ENCODE measurements at places on chromosomes 16 and 17.

DNA sequence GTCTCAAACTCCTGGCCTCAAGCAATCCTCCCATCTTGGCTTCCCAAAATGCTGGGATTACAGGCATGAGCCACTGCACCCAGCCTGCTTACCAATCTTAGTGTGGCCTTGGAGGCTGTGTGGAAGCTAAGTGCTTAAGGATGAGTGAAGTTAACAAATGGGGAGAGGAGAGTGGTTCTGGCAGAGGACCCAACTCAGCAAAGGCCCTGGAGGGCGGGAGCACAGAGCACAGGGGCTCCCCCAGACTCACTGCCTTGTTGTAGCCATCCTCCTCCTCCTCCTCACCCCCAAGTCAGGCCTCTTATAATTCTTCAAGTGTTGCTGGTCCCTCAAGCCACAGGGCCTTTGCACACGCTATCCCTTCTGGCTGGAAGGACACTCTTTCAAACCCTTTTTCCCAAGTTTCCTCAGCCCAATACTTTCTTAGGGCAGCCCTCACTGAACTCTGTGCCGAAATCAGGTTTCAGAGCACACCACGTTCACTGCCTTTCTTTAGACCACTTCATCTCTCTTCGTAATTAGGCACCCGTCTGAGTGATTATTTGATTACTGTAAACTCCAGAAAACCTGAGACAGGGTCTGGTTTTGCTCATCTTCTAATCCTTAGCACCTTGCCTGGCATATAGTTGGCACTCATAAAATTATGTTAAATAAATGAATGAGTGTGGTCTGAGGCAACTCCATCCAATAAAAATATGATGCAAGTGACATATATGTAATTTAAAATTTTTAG lies 23.4 kb downstream of the NGFR start:
- no peak for DNase-seq

DNA sequence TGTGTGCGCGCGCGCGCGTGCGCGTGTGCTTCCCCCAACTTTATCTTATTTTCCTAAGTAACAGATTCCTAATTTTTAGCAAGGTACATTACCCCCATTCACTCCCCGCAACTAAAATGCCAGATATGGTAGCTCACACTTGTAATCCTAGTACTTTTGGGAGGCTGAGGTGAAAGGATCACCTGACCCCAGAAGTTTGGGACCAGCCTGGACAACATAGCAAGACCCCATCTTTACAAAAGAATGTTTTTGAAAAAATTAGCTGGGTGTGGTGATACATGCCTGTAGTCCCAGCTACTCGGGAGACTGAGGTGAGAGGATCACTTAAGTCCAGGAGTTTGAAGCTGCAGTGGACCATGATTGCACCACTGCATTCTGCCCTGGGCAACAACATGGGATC lies 5.1 kb downstream of the BRD7 start:
- DNase-seq, result no peak

GRCh38 chr17:73463821-73464220 lies 152.0 kb upstream of the CDC42EP4 start:
- no peak for DNase-seq

GRCh38 chr16:11916524-11917285 lies 949 bp upstream of the GSPT1 start:
- DNase-seq, result no peak

- DNase-seq, result no peak
Observed at GRCh38 chr17:4032738-4033137, 68.5 kb upstream of the ATP2A3 start.

- no peak for DNase-seq
Observed at GRCh38 chr17:37109731-37110710, 161.3 kb downstream of the AATF start.

DNA sequence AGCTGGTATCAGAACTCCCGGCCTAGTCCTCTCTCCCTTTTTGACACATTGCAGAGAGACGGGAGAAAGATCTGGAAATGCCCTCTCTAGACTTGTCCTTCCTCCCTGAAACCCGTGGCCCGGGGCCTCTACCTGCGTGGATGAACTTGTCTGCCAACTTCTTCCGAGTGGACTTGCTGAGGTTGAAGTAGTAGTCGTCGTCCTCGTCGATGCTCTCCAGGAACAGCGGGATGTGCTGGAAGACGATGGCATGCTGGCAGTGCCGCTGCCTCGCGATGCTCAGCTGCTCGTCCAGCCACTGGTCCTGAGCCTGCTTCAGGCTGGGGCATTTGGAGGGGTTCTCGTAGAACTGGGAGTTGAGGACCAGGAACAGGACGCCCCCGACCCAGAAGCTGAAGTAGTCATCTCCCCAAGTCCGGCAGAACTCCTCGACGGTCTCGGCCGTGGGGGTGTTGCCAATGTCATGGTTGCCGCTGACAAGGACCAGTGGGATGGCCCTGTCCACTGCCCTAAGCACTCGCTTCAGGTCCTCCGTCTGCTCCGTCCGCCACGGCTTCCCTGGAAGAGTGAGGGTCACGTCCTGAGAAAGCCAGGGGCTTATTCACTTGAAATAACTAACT lies 99.1 kb downstream of the CPPED1 start:
- no peak for DNase-seq

- no peak for DNase-seq
Observed at GRCh38 chr17:59611503-59611902, 8.2 kb upstream of the CLTC start.

- no peak for DNase-seq
Observed at GRCh38 chr16:14286368-14287230, 215.5 kb downstream of the MRTFB start.

GRCh38 chr17:73340093-73340596 lies 28.3 kb upstream of the CDC42EP4 start:
- no peak for DNase-seq

- DNase-seq, result no peak
Observed at GRCh38 chr16:75792771-75793492, 66.6 kb upstream of the CPHXL start.

GRCh38 chr16:50548125-50548908 lies at the start of gene NKD1:
NKD1 (plus strand) TSS chr16:50548396; CDS start chr16:50548554, 158 bp downstream.
- peak; percentile 57 for DNase-seq

DNA sequence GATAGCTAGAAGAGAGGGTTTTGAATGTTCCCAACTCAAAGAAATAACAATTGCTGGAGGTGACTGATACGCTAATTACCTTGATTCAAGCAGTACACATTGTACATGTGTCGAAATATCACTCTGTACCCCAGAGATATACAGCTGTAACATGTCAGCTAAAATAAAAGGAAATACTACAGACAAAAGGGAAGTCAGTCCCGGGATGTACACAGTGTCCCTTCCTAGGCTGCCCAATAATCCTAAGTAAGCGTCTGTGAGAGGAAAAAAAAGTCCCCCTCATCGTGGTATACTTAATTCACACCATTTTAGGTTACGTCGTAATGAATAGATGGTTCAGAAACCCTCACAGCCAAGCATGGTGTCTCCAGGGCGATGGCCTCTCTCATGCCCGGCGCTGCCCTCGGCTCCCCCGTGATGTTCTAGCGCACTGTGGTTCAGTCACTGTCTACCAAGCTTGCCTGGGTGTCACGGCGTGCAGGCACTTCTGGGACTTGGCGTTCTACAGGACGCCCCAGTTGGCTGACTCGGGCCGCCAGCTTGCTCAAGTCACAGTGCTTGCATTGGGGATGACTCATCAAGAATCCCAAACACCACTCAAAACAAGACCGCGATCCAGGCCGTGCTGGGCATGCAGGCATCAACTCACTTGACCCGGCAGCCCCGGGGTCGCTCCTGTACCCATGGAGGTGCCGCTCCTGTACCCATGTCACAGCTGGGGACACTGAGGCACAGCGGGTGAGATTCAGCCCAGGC lies 27.6 kb downstream of the CCDC40 start:
- DNase-seq, result no peak

DNA sequence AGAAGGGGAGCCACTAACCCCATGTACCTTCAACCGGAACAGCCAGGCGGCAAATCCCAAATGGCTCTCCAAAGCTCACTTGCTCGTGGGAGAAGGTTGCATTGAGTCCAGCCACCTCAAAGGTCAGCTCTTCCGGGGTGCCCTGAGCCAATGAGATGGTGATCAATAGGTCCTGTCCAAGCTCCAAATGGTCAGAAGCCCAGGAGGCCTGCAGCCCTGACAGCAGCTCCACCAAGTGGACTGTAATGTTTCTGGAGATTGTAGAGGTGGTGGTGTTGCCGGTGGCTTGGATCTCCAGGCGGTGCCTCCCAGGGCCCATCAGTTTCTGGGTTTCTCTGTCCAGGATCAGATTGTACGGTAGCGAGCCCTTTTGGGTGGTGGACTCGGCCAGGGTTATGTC lies 39.9 kb upstream of the BCO1 start:
- no peak for DNase-seq

DNA sequence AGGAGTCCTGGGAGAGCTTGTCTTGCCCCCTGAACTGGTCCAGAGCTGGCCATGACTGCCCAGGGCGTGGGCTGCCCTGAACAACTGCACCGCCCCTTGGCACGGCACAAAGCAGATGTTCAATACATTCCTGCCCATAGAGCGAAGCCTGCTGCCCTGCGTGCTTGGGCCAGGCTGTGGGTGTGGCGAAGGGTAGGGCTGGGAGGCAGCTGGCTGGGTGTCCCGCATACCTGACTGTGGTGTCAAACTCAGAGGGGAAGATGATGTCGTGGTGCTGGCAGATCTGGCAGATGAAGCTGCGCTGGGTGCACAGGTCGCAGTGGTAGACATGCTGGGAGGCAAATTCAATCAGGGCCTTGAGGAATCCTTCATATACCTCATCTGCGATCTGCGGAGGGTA lies 124.2 kb upstream of the SMURF2 start:
- DNase-seq, result no peak

- DNase-seq, result peak; percentile 75
Observed at GRCh38 chr17:38322156-38322779, 21.5 kb downstream of the GPR179 start.

DNA sequence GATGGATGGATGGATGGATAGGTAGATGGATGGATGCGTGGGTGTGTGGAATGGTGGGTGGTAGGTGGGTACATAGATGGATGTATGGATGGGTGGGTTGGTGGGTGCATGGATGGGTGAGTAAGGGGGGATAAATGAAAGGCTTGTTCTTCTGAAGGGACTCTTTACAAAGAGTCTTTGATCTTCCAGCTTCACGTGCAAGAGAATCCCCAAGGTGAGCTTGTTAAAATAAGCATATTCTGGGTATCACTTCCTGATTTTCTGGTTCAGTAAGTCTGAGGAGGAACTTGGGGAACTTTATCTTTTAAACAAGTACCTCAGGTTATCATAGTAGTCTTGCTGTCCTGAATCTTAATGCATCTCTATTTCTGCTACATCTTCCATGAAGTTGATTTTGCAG lies 639.1 kb downstream of the MAF start:
- DNase-seq, result no peak

DNA sequence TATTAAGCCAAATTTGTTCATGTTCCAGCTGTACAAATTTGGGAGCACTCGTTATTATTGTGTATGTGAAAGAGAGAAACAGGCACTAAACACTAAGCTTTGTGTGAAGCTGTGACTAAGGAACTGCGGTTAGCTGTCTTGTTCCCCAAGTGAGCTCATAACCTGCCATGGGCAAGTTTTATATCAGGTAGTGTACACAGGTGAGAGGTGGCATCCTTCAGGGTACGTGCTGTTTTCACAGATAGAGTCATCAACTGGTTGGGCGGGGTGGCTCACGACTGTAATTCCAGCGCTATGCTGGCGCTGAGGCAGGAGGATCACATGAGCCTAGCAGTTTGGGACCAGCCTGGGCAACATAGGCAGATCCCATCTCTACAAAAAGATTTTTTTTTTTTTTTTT lies 2.8 kb downstream of the DNAJA3 start:
- no peak for DNase-seq

GRCh38 chr17:82222816-82223215 lies 6.0 kb upstream of the SLC16A3 start:
- DNase-seq, result no peak

- DNase-seq, result no peak
Observed at GRCh38 chr17:81865733-81866439, 5.3 kb downstream of the ARHGDIA start.

DNA sequence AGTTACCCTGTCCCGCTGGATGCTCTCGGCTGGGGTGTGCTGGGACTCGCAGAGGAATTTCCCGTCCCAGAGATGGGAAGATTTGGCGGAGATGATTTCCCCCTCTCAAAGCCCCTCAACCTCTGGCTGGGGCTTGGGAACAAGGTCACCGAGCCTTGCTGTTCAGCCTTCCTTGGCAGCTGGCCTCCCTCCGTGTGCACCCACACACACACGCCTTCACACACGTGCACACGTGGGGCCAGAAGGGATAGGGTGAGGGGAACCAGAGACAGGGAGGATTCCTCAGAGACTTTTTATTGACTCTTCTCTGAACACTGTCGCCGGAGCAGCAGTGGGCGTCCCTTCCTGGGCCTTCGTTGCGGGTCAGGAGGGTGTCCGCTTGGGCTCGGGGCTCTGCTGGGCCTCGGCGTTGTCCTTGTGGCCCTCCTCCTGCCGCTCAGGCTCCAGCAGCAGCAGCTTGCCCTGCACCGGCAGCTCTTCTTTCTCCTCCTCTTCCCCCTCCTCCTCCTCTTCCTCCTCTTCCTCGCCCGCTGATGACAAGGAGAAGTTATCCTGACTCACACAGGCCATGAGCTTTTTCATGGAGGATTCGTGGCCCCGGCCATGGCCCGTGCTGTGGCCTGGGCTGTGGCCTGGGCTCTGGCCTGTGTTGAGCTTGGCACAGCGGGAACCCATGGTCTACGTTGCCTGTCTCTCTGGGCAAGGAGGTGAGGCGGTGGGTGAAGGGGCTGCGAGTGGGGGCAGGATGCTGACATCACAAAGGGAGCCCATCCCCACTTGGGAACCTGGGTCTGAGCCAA lies at the start of gene PRM3:
PRM3 (minus strand) TSS at position 709 of the 800 bp plus-strand sequence; CDS start at position 675, 34 bp downstream.
- DNase-seq, result no peak

All from activated T-cell treated with anti-CD3 and anti-CD28 coated beads for 4 hours (primary cell).